GM12892 (cell line): ENCODE measurements at places on chromosomes 16 and 17.

- no peak for DNase-seq
These were observed 2.1 kb downstream of the OMG start for GRCh38 chr17:31294820-31295488.

- no peak for DNase-seq
These were observed 59.0 kb downstream of the ABR start for GRCh38 chr17:1120596-1121441.

DNA sequence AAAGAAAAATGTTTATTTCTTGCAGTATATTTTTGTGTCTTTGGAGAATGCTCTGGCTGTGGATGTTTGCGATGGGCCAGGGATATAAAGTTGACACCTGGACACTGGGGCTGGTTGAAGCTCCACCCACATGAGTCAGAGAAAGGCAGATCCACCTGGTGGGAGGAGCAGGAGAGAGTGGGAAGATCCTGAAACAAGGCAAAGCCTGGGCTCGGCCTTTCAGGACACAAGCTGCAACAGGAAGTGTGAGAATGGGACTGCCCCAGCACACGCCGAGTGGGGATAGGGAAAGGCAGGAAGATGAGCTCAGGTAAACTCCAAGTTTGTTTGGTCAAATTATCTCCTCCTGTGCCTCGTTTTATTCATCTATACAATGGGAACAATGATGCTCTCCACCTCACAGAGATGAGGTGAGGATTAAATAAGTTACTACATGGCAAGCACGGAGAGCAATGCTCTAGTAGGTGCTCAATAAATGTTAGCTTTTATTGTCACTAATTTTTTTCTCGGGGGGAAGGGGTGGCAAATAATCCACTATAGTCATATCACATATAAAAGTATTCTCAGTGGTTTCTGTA is 21.4 kb upstream of the PITPNM3 start:
- no peak for DNase-seq

GRCh38 chr17:8123695-8124349 is at the start of gene HES7:
Gene HES7, minus strand, starts transcription at chr17:8124106. Its CDS starts 22 bp downstream, at chr17:8124084.
- DNase-seq, result no peak

DNA sequence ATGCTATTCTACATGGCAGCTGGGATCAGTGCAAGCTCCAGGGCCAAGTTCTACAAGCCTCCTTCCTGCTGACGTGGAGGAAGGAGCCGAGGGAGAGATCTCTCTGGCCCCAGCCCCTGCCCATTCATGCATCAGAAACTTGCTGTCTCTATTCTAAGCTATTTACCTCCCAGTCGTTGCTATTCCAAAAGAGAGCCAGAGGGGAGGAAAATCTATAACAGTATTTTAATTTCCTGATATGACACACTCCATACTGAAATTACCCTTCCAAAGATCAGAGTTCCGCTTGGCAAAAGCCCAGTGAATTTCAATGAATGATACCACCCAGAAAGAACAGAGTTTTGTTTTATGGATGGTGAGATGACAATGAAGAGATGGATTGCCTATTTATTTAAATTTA is 133.4 kb downstream of the GRIN2A start:
- no peak for DNase-seq

GRCh38 chr17:31509095-31509804 is 117.8 kb downstream of the RAB11FIP4 start:
- no peak for DNase-seq

- DNase-seq, result no peak
These were observed 111.9 kb downstream of the XYLT1 start for GRCh38 chr16:17358846-17359245.

DNA sequence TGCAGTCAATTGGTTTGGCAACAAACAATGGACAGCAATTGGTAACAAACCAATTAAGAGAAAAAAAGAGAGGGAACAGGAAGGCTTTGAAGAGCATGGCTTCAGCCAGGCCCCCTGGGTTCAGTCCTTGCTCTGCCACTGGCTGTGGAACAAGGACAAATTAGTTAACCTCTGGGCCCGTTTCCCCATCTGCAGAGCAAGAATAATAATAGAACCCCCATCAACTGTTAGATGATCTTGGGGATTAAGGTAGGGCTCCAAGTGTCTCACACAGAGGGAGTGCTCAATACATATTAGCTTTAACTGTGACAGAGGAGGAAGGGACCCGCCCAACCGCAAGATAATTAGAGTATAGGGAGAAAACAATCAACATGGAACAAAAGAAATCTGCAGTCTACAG is 55.2 kb downstream of the PECAM1 start:
- no peak for DNase-seq

DNA sequence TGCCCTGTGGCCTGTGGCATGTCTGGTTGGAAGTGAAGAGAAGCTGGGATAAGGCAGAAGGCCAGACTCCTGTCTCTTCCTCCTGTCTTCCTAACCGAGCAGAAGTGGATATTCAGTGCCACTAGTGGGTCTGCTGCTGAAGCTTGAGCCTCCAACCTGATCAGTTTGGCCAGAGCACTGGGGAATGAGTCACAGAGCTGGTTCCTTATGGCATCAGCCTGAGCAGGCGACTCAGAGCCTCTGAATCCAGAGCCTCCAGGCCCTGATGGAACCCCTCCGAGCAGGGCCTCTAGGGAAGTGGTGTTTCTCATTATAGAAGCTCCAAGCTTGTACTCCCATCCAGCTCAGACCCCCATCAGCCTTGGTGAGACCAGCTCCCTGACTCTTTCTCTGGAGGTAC is 2.0 kb downstream of the WSCD1 start:
- no peak for DNase-seq

GRCh38 chr17:9821921-9822320 is at the start of gene GSG1L2:
Gene GSG1L2, minus strand, starts transcription at chr17:9822079. Its CDS starts 8 bp downstream, at chr17:9822071.
- no peak for DNase-seq

GRCh38 chr17:78089576-78090281 is 38.8 kb downstream of the TMC6 start:
- no peak for DNase-seq

DNA sequence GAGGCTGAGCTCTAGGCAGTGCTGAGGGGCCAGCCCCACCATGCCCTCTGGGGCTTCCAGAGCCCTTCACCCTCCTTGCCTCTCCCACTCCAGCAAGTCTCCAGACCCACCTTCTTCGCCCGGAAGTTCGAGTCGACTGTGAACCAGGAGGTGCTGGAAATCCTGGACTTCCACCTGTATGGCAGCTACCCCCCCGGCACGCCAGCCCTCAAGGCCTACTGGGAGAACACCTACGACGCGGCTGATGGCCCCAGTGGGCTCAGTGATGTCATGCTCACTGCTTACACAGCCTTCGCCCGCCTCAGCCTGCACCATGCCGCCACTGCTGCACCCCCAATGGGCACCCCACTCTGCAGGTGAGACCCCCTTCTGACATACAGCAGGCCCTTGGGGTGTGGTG is 10.5 kb downstream of the XYLT2 start:
- no peak for DNase-seq

- DNase-seq, result no peak
These were observed 22.5 kb upstream of the LYRM9 start for GRCh38 chr17:27915709-27916108.

DNA sequence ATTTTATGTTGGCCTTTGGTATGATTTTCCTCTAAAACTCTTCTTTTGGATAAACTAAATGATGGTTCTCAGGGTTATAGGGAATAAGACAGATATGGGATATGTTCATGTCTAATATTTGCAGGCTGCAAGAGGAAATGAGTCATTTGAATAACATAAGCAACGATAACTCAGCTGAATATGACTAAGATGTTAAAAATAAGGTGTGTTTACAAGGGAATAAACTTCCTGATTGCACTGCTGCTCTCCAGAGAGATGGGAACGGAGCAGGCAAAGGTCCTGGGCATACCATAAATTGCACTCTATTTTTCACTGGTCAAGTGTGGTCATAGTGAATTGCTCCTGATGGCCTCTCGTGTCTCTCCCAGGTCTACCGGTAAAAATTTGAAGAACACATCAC is 666.2 kb downstream of the TOX3 start:
- no peak for DNase-seq

DNA sequence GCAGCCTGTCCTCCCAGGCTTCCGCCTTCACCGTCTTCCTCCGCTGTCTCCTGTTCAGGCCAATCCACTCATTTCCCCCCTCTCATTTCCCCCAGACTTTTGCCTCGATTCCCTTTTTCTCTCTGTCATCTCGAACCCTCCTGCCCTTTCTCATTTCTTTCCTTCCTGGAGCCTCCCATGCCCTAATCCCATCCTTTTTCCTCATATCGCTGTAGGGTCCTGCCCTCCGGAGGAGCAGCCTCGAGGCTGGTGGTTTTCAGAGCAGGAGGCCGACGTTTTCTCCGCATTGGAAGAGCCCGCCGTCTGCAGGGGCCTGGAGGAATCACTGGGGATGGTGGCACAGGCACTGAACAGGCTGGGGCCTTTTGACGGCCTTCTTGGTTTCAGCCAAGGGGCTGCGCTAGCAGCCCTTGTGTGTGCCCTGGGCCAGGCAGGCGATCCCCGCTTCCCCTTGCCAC is 597 bp downstream of the OVCA2 start:
- no peak for DNase-seq

DNA sequence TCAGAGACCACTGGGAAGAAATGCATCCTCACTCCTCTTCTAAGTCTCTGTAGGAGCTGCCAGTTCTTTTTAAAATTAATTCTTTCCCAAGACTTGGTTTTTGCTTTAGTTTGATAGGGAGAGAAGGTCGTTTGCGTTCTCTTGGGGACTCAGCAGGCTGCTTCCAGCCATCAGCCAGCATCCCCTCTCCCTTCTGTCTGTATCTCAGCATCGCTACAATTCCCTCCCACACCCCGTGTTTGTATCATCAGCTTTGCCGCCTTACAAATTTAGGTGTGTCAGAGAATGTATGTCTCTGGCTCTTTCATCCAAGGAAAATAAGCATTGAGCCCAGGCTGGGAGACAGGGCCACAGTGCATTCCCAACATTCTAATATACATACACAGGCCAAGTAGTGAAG is 5.4 kb downstream of the HOXB6 start:
- DNase-seq, result no peak

DNA sequence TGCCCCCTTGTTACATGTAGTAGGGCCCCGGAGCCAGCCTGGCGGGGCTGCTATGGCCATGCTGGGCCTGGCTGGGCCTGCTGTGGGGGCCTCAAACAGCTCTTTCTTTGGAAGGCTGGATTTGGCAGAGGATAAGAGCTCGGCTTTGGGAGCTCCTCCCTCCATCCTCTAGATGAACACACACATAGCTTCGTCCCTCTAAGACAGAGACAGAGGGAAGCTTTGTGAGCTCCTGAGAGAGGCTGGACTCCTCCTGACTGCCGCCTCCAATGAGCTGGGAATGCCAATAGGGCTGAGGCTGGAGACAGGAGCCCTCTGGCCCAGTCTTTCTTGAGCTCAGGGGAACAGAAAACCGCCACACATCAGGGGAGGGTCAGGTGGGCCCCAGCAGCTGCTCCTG is 37.3 kb upstream of the CDC42EP4 start:
- no peak for DNase-seq

- DNase-seq, result peak; percentile 56
These were observed 748 bp upstream of the CMTM3 start for GRCh38 chr16:66603537-66604375.

DNA sequence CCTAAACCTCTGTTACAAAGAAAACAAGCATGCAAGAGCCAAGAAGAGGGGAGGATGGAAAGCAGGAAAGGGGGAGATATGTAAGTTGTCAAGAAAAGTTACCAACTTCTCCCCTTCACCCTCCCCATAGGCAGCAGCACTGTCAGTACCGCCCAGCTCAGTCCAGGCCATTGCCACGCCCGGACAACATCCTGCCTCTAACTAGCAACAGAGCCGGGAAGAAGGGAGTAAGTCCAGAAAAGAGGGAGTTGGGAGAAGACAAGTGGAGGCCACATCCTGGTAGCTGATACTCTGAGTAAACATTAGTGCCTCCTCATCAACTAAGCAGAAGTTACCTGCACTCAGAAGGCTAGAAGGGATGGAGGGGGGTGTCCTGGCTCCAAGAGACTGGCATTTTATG is 113.6 kb downstream of the SMG6 start:
- DNase-seq, result no peak

DNA sequence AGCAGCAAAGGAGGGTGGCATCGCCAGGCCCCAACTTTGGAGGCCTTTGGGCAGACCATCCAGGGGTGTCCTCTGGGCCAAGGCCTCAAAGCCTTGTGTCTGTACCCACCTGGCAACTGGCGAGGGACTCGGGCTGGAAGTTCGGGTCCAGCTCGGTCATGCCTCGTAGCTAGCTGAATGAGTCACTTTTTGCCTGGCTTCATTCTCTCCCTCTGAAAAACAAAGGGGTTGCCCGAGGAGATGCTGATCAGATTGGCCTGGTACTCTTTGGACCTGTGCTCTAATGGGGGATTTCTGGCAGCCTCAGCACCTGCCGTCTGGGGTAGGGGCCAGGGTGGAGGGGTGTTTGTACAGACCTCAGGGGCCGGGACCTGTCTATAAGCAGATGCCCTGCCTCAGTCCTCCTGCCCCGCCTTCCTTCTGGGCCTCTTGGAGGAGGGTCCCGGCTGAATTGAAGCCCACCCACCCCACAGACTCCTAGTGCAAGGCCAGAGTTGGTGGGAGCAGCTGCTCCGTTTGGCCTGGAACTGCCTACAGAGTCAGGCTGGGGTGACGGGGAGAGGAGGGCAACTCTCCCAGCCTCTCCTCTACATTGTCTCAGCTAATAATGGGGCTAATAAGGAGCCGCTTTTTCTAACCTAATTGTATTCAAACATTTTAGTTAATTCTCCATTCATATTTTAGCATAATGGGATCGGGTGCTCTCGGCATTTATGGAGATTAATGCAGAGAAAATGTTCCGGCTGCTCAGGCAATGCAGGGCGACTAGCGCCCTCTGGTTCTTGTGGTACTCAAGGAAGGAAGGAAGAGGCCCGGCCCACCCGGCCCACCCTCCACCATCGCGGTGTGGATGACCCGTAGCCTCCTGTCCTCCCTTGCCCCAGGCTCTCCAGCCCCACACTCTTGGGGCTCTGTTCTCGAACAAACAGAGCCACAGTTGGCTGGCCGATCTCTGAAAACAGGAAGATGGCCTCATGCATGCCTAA is 21.4 kb upstream of the ABCC3 start:
- DNase-seq, result no peak

- DNase-seq, result no peak
These were observed 2.9 kb downstream of the C16orf90 start for GRCh38 chr16:3492356-3492755.

GRCh38 chr17:47717261-47717697 is 15.8 kb upstream of the TBX21 start:
- no peak for DNase-seq

DNA sequence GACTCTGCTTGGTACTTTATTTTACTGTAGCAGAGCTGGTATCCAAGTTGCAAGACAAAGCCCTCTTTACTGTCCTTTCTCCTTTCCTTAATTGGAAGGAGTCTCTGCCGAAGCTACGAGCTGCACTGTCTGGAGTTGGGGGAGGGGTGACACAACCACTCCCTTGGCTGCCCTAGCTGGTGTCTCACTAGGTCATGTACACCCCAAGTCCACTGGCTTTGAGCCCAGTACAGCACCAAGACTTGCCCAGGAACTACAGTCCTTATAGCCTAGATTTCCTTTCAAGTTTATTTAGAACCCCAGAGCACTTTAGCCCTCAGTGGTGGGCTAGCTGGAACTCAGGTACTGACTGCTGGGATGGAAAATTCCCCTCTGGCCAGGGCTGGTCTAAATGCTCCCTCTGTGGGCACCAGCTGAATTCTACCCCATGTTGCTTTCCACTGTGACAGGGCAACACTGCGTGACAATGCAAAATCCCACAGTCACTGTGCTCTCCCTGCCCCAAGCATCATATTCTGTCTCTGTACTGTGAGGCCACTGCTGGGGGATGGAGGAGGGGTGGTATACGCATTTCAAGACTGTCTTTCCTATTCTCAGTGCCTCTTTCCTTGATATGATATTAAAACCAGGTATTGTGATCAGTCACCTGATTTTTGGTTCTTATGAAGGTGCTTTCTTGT is 18.4 kb downstream of the EFCAB5 start:
- DNase-seq, result no peak

- no peak for DNase-seq
These were observed 4.4 kb upstream of the BAHCC1 start for GRCh38 chr17:81390873-81391255.

GRCh38 chr17:64120159-64120810 is 9.7 kb downstream of the ERN1 start:
- DNase-seq, result no peak
